Activated CD4-positive, alpha-beta memory T cell treated with anti-CD3 and anti-CD28 coated beads, Interleukin-2, amount 10 ng/mL, durations not matched to agents 7 days and 5 days (primary cell): ENCODE measurements at places on chromosomes 5 and 9.

DNA sequence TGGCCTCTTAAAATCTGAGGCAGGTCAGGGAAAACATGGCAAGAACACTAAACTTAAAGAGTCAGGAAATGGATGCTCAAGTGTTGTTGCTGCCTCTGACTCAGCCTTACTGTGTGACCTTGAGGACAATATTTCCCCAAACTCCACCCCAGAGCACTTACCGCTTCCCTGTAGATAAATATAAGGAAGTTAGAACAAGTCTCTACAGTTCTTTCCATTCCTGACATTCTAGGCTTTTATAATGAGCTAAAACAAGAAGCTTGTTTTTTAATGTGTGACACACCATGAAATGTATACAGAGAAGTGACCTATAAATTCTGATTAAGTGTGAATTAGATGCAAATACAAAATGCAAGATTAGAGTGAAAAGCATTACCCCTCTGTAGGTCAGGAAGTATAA is 129.3 kb downstream of the GRIA1 start:
- no peak for DNase-seq

- DNase-seq: peak; percentile 89
Measured at GRCh38 chr5:134555890-134556311, 30.4 kb downstream of the JADE2 start.

GRCh38 chr5:56641635-56642260 is 173.6 kb upstream of the MAP3K1 start:
- no peak for DNase-seq

- DNase-seq: no peak
Measured at GRCh38 chr5:111144352-111144930, 52.3 kb downstream of the WDR36 start.

DNA sequence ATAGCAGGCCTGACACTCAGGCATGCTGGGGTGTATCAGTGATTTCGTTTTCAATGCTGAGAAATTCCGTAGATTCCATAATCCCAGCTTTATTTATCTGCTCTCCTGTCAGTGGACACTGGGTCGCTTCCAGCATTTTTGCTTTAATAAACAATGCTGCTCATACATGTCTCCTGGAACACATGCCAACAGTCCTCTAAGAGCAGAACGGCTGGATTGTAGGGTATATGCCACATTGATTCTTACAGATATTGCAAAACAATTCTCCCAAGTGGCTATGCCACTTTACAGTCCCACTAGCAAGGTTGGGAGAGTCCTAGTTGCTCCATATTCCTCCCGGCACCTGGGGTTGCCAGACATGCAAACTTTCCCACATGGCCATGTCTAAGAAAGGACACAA is 81.9 kb downstream of the RAPGEF1 start:
- no peak for DNase-seq

DNA sequence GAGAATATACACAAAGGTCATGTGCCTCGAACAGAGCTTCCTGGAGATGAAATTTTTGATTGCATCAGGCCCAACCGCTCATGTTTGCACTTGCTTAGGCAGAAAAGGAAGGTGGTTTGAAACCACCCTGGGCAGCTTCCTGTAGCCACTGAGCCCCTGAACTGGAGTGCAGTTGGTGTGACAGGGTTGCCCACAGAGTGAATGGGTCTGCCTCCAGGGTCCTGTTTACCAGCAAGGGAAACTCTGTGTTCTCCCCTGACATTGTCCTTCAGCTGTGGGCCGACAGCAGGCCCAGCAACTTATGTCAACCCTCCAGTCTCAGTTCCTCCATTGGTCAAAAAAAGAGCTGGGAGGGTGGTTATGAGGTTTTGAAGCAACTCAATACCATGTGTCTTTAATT is 289.6 kb downstream of the KIF4B start:
- no peak for DNase-seq

DNA sequence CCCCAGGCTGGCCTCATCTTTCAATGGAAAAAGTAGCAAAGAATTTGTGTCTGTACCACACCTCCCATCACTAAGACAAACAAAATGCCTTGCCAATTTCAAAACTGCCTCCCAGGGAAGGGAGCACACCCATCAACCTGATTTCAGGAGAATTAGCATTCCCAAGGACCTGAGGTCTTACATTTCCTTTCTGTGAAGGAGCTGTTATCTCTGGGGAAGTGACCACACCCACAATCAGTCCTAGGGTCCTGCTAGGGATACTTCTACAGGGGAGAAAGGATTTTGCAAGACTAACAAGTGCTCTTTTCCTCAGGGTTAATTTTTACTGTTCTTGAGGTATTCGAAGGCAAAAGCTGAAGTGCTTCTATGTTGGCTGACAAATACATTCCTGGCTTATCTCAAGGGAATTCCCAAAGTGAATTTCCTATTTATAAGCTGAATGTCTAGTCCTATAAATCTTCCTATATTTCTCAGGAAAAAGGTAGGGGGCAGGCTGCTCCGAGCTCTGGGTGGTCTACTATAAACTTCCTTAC is 97.4 kb upstream of the ITGA1 start:
- DNase-seq: no peak

GRCh38 chr5:133130387-133131118 is 78.7 kb downstream of the HSPA4 start:
- DNase-seq: no peak

GRCh38 chr9:124975131-124975530 is 34.2 kb upstream of the GOLGA1 start:
- DNase-seq: no peak

DNA sequence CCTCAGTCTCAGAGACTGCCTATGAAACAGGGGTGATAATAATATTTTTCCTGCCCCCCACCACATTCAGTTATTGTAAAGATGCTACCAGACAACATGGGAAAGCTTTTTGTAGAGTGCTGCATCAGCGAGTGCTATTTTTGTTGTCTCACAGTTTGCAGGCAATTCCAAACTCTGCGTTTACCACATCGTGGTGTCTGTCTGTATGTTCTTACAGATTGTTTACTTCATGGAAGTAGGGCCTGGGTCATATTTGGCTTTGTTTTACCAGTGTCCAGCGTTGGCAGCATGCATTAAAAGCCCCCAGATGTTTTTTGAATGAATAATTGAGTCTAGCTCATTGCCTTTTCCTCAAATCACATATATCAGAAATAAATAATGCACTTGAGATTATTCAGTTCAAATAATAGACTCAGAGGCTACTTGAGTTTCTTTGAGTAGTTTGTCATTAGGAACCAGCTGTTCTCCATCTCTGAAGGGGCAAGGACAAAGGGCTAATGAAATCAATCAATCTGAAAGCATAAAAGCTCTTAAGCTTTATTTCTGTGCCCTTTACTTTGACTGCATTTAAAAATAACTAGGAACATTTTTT is 243.7 kb downstream of the CWC27 start:
- no peak for DNase-seq

DNA sequence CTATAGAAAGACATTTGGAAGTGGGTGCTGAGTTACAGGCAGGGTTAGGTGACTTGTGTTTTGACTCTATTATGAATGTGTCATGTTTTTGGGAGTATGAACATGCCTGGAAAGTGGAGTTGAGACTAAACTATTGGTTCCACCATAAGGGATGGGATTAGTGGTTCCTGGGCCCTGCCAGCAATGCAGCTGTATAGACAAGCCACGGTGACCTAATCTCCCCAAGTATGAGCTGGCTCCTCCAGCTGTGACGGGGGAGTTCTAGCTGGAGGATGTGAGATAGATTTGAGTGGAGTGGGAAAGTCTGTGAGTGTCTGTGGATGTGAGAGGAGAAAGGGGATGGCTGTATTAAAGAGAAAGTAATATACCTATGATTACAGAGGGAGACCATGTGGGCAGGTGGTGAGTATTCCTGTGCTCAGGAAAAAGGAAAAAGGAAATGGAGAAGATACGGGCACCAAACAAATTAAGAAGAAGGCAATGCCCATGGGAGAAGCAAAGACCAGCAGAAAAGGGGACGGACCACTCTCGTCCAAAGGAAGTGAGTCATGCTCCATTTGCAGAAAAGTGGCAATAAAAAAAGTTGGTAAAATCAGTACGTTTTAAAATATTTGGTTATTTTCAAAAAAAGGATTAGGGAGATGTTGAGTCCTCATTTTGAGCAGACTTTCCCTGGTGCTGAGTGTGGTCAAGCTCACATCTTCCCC is 48.3 kb upstream of the ICE1 start:
- DNase-seq: no peak

- no peak for DNase-seq
Measured at GRCh38 chr5:116645627-116646026, 71.0 kb upstream of the SEMA6A start.

- no peak for DNase-seq
Measured at GRCh38 chr9:14531341-14532269, 161.6 kb downstream of the ZDHHC21 start.

DNA sequence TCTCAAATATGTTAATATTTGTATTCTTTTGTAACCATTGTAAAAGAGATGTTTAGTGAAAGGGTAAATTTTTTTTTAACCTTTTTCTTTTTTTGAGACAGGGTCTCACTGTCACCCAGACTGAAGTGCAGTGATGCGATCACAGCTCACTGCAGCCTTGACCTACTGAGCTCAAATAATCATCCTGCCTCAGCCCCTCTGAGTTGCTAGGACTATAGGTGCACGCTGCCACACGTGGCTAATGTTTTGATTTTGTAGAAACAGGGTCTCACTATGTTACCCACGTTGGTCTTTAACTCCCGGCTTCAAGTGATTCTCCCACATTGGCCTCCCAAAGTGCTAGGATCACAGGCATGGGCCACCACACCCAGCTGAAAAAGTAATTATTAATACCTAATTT is 58.0 kb upstream of the CDK5RAP2 start:
- DNase-seq: no peak

GRCh38 chr5:136364307-136364706 is 1.0 kb downstream of the TRPC7 start:
- DNase-seq: no peak

- DNase-seq: no peak
Measured at GRCh38 chr5:171121638-171122037, 187.4 kb upstream of the TLX3 start.

DNA sequence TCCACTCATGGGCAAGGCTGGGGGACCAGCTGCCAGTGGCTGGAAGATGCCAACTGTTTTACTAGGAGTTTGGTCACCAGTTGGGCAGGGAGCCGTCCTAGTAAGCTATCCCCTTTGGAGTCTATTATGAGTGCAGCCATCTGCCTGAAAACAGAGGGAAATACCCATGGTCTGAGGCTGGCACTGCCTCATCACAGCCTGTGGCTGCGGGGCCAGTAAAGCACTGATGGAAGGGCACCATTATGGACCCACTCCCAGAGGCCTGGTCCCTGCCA is 187.2 kb upstream of the PANK3 start:
- DNase-seq: no peak

- no peak for DNase-seq
Measured at GRCh38 chr5:38790891-38791290, 54.9 kb upstream of the OSMR start.

DNA sequence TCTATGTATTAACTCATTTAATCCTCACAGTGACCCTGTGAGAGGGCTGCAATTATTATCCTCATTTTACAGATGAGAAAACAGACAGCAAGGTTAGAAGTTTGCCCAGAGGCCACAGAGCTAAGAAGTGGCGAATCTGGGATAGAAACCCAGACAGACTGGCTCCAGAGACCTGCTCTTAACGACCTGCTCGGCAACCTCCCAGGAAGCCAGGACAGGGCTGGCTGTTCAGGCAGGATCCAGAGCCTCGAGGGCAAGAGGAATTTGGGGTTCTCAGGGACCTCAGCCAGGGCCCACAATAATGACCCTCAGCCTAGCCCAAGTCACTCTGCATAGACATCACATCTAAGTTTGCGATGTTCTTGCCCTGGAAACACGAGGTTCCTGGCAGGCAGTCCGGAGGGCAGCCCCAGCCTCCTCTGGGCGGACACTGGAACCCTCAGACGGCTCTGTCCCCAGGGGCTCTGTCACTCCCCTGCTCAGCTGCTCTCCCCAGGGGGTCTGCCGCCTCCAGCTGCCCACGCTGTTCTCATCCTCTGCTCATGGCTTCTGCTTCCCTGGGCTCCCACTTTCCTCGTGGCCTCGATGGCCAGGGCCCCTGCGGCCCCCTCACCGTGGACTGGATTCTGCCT is 138.5 kb upstream of the ERCC6L2 start:
- no peak for DNase-seq

GRCh38 chr9:70415041-70415440 is 584 bp upstream of the KLF9 start:
- no peak for DNase-seq

DNA sequence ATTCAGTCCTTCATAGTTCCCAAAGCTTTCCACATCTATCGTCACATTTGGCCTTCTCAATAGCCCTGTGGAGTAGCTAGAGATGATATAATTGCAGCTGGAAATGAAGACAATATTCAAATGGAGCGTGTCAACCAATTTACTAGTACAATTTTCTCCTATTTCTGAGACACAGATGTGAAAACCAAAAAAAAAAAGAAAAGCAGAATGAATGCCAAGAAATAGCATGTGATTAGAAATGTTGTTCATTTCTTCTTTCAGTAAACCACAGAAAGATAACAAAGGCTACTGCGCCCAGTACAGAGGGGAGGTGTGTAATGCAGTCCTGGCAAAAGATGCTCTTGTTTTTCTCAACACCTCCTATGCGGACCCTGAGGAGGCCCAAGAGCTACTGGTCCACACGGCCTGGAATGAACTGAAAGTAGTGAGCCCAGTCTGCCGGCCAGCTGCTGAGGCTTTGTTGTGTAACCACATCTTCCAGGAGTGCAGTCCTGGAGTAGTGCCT is 99.0 kb downstream of the MUSK start:
- DNase-seq: no peak

DNA sequence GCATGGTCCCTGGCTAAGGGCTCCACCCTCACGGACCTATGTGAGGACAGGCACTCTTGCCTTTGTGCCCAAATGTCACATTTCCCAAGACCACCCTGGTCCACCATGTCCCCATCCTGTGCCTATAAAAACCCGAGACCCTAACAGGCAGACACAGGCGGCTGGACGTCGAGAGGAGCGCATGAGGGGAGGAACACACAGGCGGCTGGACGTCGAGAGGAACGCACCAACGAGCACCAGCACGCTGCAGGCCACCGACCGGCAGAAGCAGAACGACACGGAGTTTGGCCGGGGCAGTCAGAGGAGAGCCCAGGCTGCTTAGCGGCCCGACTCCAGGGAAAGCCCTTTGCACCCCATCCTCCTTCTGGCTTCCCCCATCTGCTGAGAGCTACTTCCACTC is 119.9 kb downstream of the ADAMTS2 start:
- DNase-seq: no peak

DNA sequence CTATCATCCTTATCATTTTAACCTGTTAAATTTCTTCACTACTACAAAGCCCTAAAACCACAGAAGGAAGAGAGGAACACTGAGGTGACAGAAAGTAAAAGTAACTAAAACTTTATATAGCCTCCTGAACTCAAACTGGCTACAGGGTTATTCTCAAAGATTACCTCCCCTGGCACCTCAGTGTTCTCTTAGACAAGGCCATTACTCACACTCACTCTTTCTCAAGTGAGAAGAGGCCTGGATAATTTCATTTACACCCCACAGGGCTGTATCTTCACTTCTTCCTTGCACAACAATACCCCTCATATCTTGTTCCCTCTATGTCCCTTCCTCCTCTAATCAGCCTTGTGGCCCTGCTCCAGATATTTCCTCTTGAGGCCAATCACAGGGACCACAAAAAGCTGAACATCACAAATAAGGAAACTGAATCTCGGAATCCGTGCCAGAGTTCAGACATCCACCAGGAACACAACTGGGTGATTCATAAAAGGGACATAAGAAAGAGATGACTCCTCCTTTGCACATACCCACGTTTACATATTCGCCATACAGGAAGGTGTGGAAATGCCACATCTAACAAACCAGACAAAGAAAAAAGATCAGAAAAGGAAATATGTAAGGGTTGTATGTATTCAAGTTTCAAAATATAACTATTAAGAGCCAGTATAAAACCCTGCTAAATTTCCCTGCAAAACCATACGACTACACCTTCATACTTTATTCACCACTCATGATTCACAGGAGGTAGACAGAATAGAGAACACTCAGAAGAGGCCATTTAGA is 1.7 kb upstream of the KLHL3 start:
- DNase-seq: no peak
